ENCODE measurements at places on chromosomes 12 and 14.

GRCh38 chr12:104049278-104049902, 597 bp downstream of the GLT8D2 start:
- no peak for DNase-seq

DNA sequence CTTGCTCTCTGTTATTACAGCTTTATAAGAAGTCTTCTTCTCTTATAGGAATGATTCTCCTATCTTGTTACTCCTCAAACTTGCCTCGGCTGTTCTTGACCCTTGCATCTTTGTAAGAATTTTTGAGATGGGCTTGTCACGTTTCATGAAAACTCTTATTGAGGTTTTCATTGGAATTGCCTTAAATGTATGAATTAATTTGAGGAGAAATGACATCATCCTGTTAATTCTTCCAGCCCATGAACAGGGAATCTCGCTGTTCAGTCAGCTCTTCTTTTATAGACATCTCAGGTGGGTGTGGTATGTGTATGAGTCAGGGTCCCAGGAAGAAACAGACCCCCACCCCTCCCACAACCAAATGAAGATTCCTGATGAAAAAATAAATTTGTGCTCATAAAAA, 107.1 kb upstream of the MYL2 start:
- DNase-seq = no peak

DNA sequence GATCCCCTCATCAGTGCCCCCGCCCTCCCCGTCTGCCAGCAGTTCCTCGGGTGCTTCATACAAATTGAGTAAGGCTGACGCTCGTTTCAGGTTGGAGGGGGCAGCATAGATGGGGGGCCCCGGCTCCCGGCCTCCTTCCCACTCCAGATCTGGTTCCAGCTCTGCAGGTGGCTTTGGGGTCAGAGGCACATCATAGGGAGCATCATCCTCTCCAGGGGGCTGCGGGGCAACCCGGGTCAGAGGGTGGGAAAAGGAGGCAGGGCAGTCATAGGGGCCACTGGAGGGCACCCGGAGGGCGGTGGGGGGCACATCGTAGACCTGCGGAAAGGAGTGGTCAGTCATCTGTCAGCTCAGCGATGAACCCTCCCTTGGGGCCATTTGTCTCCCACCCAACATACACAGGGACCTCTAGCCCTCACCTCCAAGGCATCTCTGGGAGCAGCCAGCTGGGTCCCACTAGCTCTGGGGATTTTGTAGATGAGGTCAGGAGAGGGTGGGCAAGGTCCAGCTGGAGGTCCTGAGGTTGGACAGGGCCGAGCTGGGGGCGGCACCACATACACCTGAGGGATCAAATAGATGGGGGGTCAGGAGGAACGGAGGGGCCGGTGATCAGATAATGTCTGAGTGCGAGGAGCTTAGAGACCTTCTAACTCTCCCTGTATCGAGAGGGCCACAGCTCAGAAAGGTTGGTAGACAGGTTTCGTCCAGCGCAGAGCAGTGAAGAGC, 5.1 kb downstream of the EFS start:
- DNase-seq = no peak

DNA sequence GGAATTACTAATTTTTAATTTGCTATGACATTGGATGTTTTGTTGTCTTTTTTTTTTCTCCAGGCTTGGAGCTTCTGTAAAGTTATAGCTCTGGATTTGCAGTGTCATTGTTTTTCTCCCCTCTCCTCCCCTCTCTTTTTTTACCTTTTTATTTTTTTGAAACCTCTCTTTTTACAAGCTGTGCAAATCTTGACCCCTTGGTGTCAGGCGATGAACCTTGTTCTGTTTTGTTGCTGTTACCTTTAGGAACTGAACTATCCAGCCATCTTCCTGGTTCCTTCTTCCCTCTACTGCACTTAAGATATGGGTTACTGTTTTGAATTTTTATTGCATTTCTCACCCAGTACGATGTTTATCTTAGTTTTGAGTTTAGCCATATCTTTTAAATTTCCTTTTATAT, 13.7 kb downstream of the KTN1 start:
- no peak for DNase-seq

DNA sequence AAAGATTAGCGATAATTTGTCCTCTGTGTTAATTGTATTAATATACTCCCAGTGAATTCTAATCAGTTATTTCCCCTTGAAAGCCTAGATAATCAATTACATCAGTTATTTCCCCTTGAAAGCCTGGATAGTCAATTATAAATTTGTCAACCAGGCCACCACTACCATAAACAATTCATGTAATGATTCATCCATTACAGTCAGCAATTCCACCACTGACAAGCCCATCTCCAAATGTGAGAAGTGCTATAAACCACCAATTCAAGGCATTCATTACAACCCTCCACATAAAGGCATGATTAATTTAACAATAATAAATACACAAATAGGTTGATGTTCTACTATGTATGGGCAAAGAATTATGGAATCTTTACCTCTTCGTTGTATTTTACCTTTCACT, 40.9 kb downstream of the INTS13 start:
- no peak for DNase-seq

- DNase-seq = no peak
Observed at GRCh38 chr14:106044949-106045596, 518.7 kb downstream of the TMEM121 start.

DNA sequence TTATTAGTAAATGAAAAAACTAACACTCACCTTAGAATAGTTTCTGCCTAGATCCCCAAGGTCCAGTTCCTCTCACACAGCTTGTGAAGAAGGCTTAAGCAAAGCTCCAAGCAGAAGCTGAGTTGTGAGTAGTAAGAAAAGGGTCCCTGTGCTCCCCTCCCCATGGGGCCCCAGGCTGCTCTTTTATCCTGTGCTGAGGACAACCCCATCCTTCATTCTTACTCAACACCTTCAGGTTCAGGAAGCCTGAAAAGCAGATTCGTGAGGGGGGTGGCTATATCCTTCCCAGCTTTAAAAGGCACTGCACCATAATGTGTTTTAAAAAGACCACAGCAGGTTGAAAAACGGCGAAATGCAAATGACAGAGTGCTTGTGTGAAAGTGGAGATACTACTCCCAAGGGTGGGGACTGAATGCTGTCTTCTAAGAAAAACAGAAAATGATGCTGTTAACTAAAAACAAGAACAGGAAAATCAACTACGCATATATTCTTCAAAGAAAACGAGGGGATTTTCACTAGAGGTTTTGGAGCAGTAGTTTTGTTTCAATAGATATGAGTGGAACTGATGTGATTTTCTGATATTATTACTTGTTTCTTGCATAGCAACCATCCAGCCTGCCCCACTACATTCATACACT, 182.7 kb downstream of the KTN1 start:
- no peak for DNase-seq

- DNase-seq = no peak
Observed at GRCh38 chr12:42282294-42282693, 43.6 kb downstream of the ZCRB1 start.

- DNase-seq = peak; percentile 68
Observed at GRCh38 chr14:91996948-91997371, 42.9 kb downstream of the TRIP11 start.

DNA sequence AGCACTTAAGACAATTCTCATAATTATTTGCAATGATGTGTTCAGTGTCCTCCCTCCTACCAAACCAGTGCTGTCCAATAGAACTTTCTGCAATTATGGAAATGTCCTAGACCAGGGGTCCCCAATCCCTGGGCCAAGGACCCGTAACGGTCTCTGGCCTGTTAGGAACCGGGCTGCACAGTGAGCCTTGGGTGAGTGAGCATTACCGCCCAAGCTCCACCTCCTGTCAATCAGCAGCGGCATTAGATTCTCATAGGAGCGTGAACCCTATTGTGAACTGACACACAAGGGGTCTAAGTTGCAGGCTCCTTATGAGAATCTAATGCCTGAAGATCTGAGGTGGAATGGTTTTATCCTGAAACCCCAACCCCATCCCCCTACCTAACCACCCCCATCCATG, 3.9 kb downstream of the SVOP start:
- DNase-seq = no peak

GRCh38 chr12:31002999-31003398, 70.7 kb upstream of the DDX11 start:
- no peak for DNase-seq

DNA sequence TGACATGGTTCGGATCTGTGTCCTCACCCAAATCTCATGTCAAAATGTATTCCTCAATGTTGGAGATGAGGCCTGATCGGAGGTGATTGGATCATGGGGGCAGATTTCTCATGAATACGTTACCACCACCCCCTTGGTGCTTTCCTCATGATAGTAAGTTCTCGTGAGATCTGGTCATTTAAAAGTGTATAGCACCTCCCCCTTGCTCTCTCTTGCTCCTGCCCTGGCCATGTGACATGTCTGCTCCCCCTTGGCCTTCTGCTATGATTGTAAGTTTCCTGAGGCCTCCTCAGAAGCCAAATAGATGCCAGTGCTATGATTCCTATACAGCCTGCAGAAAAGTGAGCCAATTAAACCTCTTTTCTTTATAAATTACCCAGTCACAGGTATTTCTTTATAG, 7.1 kb downstream of the OR6C68 start:
- no peak for DNase-seq

GRCh38 chr14:29896354-29896821, 31.3 kb downstream of the PRKD1 start:
- DNase-seq = no peak

DNA sequence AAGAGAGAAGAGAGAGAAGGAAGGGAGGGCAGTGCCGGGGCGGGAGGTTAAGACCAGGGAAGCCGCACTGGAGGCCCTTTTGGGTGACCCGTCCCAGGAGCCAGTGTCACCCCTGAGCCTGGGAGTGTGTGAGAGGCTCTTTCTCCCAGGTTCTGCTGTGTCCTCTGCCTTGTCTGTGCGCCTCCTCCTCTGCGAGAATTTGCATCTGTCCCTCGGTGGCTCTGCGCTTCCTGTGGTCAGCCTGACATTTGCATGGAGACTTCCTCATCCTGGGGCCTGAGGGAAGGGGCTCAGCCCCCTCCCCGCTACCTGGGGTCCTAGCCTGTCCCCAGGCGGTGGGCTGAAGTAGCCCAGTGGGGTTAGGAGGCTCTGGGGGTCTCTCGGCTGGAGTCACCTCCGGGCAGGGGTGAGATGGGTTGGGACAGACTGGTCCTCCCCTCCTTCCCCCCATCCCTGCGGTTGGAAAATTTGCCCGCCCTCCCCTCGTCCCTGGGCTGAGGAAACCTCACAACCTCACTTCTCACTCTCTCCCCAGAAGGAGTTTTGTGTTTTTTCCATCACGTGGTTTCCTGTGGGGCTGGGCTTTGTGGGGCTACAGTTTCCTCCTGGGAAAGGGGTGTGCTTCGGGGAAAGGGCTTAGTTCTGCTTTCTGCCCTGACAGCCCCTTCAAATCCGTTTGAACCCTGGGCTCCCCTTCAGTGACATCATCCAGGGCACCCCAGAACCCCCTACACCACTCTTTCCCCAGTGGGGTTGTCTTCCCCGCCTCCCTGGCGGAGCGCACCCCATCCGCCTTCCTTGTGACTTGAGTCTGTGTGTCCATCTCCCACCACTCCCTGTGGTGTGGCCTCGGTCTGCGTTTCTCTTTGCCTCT, 2.5 kb downstream of the PTPN6 start:
- no peak for DNase-seq

GRCh38 chr12:24246934-24247333, 297.5 kb upstream of the SOX5 start:
- DNase-seq = no peak

GRCh38 chr14:85788470-85789233, 258.7 kb downstream of the FLRT2 start:
- no peak for DNase-seq

DNA sequence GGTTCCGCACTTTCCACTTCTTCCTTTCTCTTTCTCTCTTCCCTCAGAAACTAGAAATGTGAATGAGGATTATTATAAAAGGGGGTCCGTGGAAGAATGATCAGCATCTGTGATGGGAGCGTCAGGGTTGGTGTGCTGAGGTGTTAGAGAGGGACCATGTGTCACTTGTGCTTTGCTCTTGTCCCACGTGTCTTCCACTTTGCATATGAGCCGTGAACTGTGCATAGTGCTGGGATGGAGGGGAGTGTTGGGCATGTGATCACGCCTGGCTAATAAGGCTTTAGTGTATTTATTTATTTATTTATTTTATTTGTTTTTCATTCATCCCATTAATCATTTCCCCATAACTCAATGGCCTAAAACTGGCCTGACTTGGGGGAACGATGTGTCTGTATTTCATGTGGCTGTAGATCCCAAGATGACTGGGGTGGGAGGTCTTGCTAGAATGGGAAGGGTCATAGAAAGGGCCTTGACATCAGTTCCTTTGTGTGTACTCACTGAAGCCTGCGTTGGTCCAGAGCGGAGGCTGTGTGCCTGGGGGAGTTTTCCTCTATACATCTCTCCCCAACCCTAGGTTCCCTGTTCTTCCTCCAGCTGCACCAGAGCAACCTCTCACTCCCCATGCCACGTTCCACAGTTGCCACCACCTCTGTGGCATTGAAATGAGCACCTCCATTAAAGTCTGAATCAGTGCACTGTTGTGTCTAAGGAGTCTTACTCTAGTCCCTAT, 4.6 kb upstream of the ATN1 start:
- DNase-seq = no peak

GRCh38 chr14:89388853-89389252, 28.2 kb downstream of the FOXN3 start:
- no peak for DNase-seq

DNA sequence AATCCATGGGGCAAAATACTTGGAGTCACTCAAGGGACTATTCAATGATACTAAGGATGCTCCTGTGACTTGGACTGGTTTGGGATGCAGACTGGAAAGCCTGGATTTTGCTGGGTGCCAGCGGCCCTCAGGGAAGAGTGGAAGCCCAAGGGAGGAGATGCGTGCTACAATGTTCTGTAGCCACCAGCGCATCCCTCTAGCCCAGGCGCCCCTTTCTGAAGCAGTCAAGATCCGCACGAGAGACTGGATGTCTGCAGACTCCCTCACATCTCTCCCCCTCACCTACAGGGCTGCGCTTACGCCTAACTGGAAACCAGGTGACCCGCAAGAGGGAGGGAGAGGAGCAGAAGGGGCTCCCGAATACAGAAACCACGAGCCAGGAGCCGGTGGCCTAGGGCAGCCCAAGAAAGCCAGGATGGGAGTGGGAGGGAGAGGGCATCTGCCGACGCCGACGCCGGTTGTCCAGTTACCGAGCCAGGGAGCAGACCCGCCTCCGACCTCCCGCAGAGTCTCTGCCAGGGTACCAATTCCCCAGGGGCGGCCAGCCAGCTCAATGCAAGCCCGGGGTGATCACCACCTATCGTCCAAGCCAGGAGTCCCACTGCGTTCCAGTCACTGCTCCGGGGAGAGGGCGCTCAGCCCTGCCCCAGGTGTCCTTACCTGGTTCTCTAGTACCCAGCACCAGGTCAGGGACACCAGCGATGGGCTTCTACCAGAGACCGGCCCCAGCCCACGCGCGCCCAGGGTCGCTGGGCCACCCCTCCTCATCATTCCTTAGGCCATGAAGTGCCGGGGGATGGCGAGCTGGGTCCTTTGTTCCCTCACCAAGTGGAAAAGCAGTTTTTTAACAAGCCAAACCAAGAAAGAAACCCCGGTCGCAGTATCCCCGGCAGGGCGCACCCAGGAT, 1.2 kb downstream of the NTN4 start:
- DNase-seq = no peak

DNA sequence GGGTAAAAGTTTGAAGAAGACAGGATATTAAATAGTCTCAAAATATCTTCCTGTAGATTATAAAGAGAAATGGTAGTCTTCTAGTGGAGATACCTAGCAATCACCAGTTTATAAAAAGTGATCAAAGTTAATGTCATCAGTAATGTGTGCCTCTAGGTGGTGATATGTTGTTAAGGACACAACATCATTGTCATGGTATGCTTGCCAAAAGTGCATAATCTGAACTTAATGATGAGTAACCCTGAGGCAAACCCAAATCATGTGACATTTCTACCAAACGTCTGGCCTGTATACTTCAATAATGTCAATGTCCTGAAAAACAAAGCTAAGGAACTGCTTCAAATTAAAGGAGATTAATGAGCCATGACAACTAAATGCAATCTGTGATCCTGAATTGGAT, 214.7 kb downstream of the PHLDA1 start:
- peak; percentile 48 for DNase-seq

- no peak for DNase-seq
Observed at GRCh38 chr12:132955094-132956010, 754 bp downstream of the ZNF605 start.
